ENCODE measurements at places on chromosomes 1 and 21.

DNA sequence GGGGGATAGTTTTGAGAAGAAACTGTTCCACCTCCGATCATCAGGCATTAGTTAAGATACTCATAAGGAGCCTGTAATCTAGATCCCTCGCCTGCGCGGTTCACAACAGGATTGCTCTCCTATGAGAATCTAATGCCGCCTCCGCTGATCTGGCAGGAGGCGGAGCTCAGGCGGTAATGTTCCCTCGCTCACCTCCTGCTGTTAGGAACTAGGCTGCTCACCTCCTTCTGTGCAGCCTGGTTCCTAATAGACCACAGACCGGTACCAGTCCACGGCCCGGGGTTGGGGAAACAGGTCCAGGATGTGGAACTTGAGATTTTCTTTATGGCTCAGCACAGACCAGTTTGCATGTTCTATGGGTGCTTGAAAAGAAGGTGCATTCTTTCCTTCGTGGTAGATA is 27.2 kb upstream of the FAM3B start:
- DNase-seq = peak; percentile 13

GRCh38 chr1:2611031-2611501 is 21.8 kb downstream of the MMEL1 start:
- peak; percentile 23 for DNase-seq

DNA sequence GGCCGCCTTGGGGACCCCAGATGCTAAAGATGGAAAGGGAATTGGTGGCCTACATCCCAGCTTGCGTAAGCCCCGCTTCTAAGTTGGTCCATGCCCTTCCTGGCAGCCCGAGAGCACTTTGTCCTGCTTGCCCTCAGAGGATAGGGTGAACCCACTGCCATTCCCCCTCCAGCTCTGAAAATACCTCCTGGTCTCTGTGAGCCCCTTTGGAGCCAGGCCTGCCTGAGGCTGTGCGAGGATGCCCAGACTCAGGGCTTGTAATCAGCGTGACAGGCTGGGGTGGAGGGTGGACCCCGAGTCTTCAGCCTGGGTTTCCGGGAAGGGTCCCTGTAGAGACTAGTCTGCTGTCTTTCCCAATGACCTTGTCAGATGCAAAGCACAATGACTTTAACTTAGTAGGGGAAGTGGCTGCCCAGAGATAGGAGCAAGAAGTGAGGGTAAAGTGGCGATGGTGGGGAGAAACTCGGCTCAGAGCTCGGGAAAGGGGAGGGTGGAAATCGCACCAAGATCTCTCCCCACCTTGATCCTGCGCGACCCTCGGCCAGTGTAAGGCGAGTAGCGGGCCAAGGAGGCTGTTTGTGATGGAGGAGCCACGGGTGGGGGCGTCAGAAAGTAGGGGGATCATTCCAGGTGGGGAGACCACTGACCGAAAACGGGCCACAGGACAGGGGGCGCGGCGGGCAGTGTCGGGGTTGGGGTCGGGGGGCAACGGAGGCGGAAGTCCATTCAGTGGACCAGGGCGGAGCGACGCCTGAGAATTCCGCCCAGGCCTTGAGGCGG is 2.7 kb upstream of the HES3 start:
- DNase-seq = no peak

DNA sequence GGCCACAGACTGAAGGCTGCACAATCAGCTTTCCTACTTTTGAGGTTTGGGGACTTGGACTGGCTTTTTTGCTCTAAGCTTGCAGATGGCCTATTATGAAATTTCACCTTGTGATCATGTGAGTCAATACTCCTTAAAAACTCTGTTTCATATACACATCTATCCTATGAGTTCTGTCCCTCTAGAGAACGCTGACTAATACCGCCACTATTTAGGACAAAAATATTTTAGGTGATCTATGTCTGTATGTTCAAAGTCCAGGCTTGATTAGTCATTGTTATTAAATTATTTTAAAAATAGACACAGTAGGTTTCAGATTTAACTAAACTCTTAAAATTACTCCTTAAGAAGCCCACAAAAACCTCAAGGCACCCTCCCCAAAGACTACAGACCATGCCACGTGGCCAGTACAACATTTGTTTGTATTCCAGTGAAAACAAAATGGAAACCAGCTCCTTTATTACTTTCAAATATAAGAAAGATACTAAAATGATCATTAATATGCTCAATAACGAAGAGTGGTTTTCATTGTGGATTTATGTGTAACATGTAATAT is 63.1 kb downstream of the TMPRSS15 start:
- peak; percentile 65 for DNase-seq

DNA sequence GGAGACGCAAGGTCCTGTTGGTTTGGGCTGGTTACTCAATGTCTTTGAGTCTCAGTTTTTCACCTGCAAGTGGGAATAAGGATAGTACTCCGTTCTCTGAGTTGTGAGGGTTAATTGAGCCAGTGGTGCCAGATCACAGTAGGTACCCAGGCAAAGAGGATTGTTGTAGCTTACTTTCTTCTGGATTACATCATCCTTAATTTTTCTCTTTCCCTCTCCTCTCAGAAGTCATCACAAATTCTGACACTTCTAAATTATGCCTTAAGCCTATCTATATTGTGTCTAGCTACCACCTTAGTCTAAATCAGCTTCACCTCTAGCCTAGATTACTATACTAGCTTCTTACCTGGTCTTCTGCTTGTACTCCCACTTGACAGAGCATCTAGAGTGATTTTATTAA is 149.5 kb downstream of the ROR1 start:
- no peak for DNase-seq

DNA sequence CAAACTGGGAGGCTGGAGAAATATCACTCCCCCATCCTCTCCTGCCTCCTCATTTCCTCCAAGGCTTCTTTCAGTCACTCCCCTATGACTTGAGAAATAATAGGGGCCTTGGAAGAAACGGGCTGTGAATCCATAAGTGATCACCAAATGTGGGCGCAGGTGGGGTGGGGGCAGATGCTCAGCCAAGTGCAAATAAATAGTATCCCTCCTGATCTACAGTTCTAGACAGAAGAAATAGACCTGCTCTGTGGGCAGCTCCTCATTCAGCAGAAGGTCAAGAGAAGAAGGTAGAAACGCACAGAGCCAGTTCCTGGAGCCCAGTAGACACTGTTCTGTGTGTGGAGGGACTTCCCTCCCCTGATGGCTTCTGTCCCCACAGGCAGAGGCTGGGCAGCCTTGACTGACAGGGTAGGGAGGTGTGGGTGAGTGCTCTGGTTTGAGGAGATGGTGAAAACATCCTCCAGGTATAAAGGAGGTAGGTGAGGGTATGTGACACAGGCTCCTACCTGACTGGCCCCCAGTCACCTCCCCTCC is 17.1 kb downstream of the PAX7 start:
- no peak for DNase-seq

GRCh38 chr21:44695641-44696040 is 1.3 kb upstream of the KRTAP10-12 start:
- no peak for DNase-seq

DNA sequence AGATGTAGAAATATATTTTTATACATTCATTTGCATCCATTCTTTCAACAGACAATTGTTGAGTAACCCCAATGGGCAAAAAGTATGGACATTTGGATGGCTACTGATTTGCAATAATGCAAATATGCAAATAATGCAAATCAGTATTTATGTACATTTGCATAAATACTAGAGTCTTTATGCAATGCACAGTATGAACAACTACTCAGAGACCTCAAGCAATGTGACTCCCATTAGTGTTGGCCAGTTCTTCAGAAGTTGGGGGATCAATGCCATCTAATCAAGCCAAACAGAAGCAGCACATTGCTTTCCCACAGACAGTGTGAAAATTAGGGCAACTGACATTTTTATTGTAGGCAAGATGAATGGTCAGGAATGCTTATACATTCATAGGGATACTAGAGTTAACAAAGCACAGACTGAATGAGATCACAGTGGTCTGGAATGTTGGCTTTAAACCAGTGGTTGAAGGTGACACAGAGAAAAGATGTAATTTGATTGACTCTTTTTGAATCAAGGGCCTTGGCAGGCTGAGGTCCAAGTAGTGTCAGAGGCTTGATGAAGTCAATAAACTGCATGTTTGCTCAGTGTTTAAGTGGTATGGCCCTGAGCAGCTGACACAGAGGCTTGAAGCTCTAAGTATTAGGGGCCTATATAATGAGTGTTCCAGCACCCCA is 256.6 kb downstream of the CTH start:
- DNase-seq = no peak

- no peak for DNase-seq
Observed at GRCh38 chr1:222247081-222247480, 300.8 kb downstream of the HHIPL2 start.

- no peak for DNase-seq
Observed at GRCh38 chr21:45393833-45394638, 10.9 kb upstream of the COL18A1 start.

GRCh38 chr1:182939413-182939812 is 13.6 kb downstream of the SHCBP1L start:
- no peak for DNase-seq

DNA sequence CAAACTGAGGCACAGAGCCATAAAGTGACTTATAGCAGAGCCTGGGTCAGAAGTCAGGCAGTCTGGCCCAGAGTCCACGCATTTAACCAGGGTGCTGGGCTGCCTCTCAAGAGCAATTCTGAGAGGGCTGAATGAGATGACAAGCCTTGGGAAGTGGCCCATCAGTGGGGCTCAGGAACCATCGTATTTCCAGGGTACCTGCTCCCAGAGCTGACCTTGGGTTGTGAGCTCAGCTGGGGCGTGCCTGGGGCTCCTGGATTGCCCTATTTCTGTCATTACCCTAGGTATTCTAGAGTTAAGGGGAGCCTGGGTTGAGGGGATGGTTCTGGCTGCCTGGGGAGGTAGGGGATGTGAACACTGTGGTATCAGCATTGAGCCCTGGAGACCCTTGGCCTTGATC is 49.4 kb downstream of the LGR6 start:
- DNase-seq = no peak

DNA sequence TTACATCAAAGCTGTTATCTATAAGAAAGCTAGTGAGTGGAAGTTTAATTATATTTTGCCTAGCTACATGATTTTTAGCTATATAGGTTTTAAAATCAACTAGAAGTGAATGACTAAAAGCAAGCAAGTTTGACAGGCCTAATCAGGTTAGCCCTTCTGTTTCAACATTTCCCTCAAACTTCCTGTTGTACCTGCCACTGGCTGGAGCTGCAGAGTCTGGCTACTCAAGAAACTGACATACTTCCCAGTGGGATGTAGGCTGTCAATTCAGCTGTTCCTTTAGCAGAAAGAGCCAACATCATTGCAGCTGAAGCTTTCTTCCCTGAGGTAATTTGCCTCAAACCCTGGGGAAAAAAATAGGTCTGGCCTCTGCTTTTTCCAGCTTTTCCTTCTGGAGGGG is 87.1 kb upstream of the TNR start:
- no peak for DNase-seq

DNA sequence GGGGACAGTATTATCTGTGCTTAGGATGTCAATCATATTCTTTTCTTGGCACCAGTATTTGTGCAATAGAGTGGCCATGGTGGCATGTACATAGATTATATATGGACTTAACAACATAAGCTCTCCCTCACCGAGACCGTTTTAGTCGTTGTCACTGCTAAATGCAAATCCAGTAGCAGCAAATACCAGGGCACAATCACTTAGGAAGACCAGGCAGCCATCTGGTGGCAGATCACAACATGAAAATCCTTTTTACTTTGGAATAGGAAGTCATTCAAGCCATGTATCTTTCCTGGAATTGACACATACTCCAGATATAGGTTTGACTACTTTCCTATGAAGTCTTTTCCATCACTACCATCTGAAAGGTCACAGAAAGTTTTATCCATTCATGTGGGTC is 53.2 kb upstream of the C1orf87 start:
- DNase-seq = peak; percentile 17

GRCh38 chr1:15355968-15356625 is 53.6 kb upstream of the EFHD2 start:
- DNase-seq = peak; percentile 55

DNA sequence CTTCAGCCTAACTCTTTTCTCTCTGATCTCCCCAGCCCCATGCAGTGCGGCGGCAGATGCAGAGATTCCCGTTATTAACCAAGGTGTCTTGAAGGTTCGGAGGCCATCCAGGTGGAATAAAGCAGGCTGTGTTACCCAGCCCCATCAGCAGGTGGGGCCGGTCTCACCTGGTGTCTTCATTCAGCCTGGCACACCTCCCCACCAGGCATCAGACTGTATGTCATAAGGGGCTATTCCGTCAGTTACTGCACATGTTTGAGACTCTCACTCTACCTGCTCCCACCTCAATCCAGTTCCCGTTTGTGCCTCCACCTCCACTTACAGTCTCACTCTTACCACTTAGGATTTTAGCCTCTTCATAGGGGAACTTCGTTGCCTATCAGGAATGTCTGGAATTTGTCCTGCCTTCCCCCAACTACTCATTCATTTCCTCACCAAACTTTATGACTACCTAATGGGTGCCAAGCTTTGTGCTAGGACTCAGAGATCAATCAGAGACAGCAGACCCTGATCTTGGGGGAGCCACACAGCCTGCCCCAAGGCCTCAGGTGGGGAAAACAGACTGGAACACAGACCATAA is 170.2 kb downstream of the PLPP3 start:
- no peak for DNase-seq

GRCh38 chr1:157141212-157141855 is 3.1 kb upstream of the ETV3 start:
- DNase-seq = no peak

DNA sequence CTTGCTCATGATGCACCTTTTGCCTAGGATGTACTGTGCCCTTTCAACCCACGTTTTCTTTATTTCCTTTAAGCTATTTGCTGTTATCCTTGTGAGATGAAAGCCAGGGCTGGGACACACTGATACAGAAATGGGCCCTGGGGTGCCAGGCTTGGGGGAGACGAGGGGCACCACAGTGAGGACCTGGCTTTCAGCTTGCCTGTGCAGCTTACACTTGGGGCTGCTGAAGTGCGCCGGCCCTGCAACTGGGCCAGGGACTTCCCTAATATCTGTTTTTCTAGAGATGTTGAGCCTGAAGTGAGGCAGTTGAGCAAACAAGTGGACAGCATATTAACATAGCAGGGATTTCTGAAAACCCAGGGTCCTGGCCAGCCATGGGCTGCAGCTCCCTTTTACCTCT is 42.5 kb upstream of the SLC19A1 start:
- DNase-seq = no peak

- no peak for DNase-seq
Observed at GRCh38 chr1:220207411-220207810, 64.8 kb downstream of the RAB3GAP2 start.

GRCh38 chr21:14889080-14889810 is 175.6 kb downstream of the NRIP1 start:
- peak; percentile 98 for DNase-seq

GRCh38 chr1:19744335-19744743 is 55.4 kb downstream of the TMCO4 start:
- peak; percentile 31 for DNase-seq

- no peak for DNase-seq
Observed at GRCh38 chr1:110344152-110344551, 5.0 kb downstream of the RBM15 start.

GRCh38 chr1:200302192-200302920 is 107.5 kb downstream of the ZNF281 start:
- DNase-seq = peak; percentile 48

GRCh38 chr1:184860985-184861754 is 106.5 kb upstream of the EDEM3 start:
- no peak for DNase-seq

GRCh38 chr1:230515451-230516145 is 89.5 kb upstream of the PGBD5 start:
- no peak for DNase-seq

Measured in choroid plexus epithelial cell (primary cell).